ENCODE measurements at places on chromosomes 5 and 9. TPM values are rescaled to one million over a fixed set of nuclear protein-coding genes. Genes with fewer than 3 reads are reported as not detected.

DNA sequence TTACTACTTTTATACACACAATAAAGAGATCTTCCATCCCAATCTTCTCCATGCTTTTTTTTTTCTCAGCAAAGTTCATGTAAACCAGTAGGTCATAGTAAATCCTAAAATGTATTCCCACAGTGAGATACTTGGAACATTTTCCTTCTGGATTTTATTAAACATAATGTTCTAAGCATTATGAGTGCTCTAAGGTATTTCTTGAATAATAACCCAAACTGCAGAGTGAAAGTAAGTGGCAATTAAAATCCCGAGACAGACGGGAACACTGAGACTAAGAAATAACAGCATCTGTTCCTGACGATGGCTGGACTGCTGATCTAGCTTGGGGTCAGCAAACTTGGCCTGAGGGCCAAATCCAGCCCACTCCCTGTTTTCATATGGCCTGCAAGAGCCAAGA is 359.8 kb downstream of the ARL15 start:
- DNase-seq: no peak

DNA sequence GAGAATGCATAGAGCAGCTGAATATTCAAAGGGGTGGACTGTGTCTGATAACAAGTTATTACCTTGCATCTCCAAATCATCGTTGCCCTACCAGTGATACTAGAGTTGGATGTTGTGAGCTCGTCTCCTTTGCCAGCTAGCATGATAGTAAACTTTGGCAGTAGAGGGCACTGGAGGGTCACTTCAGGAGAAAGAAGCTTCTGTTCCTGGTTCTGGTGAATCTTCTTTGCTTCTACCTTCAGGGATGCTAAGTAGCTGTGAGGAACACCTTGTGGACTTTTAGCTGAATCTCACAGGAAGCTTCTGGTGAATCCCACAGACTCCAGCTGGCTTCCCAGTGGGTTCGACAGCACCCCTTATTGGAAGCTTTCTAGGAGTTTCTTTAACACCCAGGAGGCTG is 626.6 kb upstream of the SGCD start:
- no peak for DNase-seq

The DBH gene
- polyA plus RNA-seq: 1.6 TPM

DNA sequence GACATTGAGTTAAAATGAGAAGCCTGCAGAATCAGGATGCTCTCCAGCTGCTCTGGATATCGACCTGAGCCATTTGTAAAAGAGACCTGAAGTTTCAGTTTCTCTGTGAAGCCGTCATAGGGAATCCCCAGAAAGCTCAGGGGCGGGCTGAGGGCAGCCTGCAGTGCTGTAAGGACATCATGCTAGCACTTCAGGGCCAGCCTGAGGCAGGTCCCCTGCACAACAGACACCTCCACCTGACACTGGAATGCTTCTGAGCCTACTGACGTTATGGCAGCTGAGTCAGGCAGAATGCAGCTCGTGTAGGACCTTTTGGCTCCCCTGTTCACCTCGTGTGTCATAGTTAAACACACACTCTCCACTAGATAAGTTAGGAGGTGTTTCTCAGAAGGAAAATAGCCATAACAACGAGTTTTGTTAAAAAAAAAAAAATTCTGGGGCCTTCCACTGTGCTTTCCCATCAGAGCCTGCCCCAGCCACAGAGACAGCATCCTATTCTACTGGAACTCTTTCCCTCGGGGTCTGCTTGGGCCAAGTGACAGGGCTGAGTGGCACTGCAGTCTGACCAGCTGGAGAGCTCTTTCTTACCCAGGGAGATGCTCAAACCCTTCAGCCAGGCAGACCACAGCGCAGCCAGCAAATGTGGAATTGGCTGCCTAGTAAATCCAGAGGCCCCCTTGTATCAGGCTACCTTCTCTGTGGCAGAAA is 354.9 kb downstream of the DIRAS2 start:
- DNase-seq: no peak

The NELFB gene
- polyA plus RNA-seq: 55.3 TPM

DNA sequence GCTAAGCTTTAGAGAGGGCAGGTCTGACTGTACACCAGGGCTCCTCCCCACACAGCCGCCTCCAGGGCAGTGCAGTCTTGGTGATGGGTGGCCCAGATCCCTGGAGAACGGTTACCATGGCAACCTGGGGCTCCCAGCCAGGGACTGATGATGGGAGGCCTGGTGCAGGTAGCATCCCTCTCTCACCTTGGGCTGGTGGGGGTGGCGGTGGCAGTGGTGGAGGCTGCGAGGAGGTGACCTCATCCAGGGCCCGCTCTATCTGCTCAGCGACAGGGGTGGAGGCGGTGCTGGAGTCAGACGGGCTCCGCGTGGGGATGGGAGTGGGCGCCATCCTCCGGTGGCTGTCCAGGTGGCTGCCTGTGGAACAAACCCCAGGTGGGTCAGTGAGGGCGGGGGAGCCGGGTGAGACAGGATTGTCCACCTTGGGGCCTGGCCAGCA is 12.3 kb downstream of the PRR7 start:
- no peak for DNase-seq

GRCh38 chr5:153400931-153401330 is 89.5 kb upstream of the GRIA1 start:
- DNase-seq: no peak

The CCL27 gene
- polyA plus RNA-seq: not detected

- DNase-seq: no peak
These were observed 321.5 kb downstream of the FBXL7 start for GRCh38 chr5:15821506-15821905.

The FIBCD1 gene
- polyA plus RNA-seq: 1.6 TPM

Data from right lung (tissue), 10 donors.